T1000 (cell line): ENCODE measurements at places on chromosomes 12 and 14.

GRCh38 chr12:91940826-91941570 lies 204.6 kb downstream of the BTG1 start:
- DNase-seq, result no peak

DNA sequence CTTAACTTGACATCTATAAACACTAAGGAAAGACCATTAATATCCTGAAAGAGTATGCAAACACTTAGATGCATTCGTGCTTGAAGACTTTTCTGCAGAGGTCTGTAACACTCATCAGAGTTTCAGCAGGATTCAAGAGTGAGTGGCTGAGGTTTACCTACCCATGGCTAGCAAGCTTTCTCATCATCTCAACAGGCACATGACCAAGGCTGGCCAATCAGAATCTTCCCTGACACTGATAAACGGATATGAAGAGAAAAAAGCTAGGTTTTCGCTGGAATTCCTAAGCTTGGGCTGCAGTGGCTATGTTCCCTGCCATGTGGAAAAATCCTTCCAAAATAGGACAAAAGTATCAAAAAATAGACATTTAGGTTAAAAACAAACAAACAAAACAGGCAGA lies 162.1 kb upstream of the USP15 start:
- no peak for DNase-seq

- DNase-seq, result no peak
These were observed 59.6 kb downstream of the PRKCH start for GRCh38 chr14:61380984-61381383.

- no peak for DNase-seq
These were observed 7.5 kb downstream of the PSMA6 start for GRCh38 chr14:35299708-35300107.

GRCh38 chr14:84037593-84037992 lies 1492.4 kb upstream of the FLRT2 start:
- no peak for DNase-seq
